ENCODE measurements at places on chromosomes 7 and 10.

- DNase-seq, result no peak
These were observed 1182.0 kb downstream of the CNTNAP2 start for GRCh38 chr7:147298611-147299043.

DNA sequence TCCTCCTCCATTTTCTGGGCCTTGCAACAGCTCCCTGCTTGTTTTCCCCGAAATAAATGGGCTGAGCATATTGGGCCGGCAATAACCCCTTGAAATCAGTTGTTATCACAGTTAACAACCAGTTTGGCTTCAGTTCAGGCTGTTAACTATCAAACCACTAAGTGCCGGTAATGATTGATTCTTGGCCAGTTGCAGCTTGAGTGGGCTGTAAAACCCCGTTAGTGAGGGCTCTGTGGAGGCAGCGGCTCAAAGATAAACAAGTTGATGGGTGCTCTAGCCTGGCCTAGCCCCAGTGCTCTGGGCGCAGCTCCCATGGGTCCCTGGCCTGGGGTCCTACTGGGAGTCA, 8.3 kb downstream of the FGF8 start:
- DNase-seq, result no peak

DNA sequence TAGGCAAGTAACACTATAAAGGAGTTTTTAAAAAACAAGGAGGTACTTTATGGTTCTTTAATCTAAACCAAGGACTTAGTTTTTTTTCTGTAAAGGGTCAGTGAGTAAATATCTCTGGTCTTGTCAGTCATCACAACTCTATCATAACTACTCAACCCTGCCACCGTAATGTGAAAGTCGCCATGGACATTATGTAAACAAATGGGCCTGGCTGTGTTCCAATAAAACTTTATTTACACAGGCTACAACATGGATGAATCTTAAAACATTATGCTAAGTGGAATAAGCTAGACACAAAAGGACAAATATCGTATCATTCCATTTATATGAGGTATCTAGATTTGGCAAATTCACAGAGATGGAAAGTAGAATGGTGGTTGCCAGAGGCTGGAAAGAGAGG, 60.8 kb upstream of the SP4 start:
- no peak for DNase-seq

DNA sequence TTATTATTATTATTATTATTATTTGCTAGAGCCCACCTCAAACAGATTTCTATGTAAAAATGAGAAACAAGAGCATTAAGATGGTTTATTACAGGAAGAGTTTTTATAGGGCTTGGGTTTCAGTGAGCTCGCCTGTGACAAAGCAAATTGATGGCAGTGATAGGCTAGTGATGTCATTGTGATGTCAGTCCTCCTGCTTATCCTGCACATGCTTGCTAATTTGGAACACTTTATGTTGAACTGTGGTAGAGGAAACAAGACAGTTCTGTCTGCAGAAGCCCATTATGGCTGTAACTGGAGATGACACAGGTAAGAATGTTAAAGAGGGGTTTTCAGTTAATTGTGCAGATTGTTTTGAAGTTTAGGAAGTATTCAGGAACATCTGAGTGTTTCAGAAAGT, 68.3 kb downstream of the CREM start:
- no peak for DNase-seq

DNA sequence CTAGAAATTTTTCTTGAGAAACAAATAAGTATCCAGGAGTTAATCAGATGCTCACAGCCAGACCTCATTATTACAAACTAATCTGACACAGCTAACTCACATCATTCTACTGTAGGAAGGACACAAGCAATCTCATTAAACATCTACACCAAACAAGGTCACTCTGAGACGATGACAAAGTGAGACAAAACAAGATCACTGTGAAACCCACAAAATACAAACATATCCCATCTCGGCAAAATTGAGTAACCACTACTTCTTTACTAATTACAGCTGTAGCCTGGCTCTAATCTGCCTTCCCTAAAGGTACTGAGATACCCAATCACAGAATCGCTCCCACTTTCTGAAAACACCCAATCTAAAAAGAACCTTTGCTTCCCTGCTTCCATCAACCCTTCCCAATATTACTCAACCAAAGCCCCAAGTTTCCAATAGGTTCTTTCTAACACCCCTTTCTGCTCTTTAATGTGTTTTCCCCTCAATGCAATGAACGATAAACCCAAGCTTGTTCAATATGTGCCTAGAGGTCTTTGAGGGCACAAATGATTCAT, 26.9 kb downstream of the CCDC6 start:
- DNase-seq, result no peak

DNA sequence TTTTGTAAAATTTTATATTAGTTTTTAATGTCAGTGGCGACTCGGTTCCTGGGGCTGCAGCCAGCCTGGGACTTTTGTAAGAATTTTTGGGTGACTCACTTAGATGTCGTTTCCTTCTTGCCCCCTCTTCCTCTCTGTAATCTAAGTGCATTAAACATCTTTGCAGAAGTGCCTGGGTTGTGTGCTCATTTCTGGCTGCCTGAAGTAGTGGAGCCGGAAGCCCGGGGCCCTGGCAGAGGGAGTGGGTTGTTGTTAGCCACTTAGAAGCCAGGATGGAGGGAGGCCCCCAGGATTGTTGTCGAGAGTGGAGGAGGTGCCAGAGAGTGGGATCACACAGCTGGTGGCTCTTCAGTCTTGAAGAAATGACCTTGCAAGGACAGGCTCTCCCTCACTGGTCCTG, 11.0 kb upstream of the TRIM8 start:
- peak; percentile 21 for DNase-seq

GRCh38 chr10:49000437-49001398, 61.1 kb upstream of the LRRC18 start:
- DNase-seq, result no peak

- DNase-seq, result no peak
These were observed 4.3 kb downstream of the LHPP start for GRCh38 chr10:124465777-124466488.

DNA sequence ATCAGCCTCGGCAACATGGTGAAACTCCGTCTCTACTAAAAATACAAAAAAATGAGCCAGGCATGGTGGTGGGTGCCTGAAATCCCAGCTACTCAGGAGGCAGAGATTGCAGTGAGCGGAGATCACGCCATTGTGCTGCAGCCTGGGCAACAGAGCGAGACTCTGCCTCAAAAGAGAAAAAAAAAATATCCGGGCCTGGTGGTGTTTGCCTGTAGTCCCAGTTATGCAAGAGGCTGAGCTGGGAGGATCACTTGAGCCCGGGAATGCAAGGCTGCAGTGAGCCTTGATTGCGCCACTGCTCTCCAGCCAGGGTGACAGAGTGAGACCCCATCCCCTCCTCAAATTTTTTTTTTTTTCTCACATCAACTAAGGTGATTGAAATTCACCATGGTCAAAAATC, 42.8 kb downstream of the CDC123 start:
- no peak for DNase-seq

DNA sequence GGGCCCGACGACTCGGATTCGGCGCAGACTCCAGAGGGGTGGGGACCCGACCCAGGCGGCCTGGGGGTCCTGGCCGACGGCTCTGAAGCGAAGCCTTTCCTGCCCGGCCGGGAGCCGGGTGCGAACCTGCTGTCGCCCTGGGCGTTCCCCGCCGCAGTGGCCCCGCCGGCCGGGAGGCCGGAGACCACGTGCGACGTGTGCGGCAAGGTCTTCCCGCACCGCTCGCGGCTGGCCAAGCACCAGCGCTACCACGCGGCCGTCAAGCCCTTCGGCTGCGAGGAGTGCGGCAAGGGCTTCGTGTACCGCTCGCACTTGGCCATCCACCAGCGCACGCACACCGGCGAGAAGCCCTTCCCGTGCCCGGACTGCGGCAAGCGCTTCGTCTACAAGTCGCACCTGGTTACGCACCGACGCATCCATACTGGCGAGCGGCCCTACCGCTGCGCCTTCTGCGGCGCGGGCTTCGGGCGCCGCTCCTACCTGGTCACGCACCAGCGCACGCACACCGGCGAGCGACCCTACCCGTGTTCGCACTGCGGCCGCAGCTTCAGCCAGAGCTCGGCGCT, 15.4 kb downstream of the ZNF316 start:
- DNase-seq, result no peak

DNA sequence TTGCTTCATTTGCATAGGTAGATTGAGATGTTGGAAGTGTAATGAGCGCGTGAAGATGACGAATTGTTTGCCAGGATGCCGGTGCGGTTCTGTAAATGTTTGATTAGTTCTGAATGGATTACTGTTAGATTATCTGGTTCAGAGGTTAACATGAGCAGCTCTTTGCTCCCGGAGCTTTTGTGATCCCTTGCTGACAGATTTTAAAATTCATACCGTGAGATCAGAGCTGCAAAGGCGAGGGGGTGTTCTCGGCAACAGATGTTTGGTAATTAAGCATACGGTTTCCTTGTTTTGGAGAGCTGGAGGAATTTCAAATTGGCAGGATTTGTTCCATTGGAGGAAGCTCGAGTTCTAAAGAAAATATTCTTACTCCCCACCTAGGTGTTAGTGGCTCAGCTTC, 237.8 kb upstream of the GPR26 start:
- DNase-seq, result no peak

GRCh38 chr7:129914536-129915272, 38.1 kb downstream of the UBE2H start:
- no peak for DNase-seq

- no peak for DNase-seq
These were observed 310.3 kb upstream of the ZNF32 start for GRCh38 chr10:43958964-43959363.

- DNase-seq, result no peak
These were observed 29.0 kb downstream of the PODXL start for GRCh38 chr7:131527456-131527855.

DNA sequence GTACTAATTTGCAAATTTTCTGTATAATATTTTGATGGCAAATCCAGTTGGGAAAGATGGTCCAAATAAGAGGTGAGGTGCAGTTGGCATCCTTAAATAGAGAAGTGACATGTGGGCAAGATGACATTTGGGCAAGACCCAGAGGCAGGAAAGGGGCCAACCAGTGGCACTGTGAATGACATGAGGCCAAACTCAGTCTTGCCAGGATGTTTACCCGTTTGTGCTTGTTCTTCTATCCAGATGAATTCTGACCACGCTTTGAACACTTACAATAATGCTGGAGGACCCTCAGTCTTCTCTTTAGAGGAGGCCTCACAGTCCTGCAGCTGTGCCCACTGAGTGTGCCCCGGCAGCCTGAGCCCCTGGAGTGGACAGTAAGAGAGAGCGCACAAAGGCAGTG, 45.1 kb downstream of the KCNMA1 start:
- no peak for DNase-seq
